ENCODE measurements at places on chromosomes 13 and 19. TPM values are rescaled to one million over a fixed set of nuclear protein-coding genes. Genes with fewer than 3 reads are reported as not detected.

Gene SHANK1
- not detected for total RNA-seq

Gene SIGLECL1
- total RNA-seq: not detected

Gene LILRB2
- total RNA-seq: not detected

Gene DAND5
- 0.21 TPM for total RNA-seq

Gene ADPRHL1
- total RNA-seq: 0.87 TPM

Gene KLF1
- not detected for total RNA-seq

Gene PSG11
- not detected for total RNA-seq

Gene METTL21C
- not detected for total RNA-seq

Gene PRDX2
- 267 TPM for total RNA-seq

Gene PTGER1
- 0.44 TPM for total RNA-seq

DNA sequence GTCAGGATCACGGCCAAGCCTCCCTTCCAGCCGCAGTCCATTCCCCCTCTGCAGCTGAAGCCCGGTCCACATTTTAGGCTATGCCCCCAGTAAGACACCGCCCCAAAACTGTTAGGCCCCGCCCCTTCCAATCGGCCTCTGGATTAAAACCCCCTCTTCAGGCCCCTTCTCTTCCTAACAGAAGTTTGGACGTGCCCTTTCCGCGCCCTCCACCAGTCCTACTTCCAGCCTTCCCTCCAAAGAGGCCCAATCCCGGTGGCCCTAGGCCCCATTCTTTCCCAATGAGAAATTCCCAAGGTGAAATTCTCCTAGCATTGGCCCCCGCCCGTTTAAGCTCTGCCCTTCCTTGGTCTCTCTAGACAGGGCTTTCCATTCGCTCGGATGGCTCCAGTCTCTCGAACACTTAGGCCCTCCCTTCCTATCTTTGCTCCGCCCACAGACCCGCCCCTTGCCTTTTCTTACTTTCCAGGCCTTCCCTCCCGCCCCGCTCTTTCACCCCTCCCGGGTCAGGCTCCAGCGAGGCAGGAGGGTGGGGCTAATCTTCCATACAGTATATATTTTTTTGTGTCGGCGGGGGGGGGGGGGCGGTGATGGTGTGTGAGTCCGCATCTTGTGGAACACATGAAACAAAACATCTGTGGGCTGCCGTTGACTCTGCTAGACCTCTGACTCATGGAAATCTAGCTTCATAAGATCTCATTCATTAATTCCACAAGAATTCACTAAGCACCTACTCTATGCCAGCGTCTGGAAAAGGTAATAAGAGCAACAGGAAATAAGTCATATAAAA is 13.6 kb downstream of the LTBP4 start:
- H3K27me3 ChIP-seq: no peaks in the 10 kb centered on the region
- peak; percentile 82 for DNase-seq
- H3K4me1 ChIP-seq: peaks cover 48% of the 10 kb centered on the region
- H3K27ac ChIP-seq: peak overlapping the region; percentile 94
- H3K36me3 ChIP-seq: peaks cover 4% of the 10 kb centered on the region

DNA sequence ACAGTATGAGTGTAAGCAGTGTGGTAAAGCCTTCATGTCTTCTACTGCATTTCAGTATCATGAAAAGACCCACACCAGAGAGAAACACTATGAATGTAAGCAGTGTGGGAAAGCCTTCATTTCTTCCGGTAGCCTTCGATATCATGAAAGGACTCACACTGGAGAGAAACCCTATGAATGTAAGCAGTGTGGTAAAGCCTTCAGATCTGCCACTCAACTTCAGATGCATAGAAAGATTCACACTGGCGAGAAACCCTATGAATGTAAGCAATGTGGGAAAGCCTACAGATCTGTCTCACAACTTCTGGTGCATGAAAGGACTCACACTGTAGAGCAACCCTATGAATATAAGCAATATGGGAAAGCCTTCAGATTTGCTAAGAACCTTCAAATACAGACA is 12.8 kb downstream of the ZNF844 start:
- no peaks in the 10 kb centered on the region for H3K4me1 ChIP-seq
- peaks cover 35% of the 10 kb centered on the region for H3K36me3 ChIP-seq
- H3K4me3 ChIP-seq: no peak overlapping the region
- no peak for DNase-seq

GRCh38 chr19:771332-771785 is 20.4 kb downstream of the MISP start:
- peaks cover 6% of the 10 kb centered on the region for H3K27me3 ChIP-seq
- H3K4me3 ChIP-seq: no peak overlapping the region
- H3K36me3 ChIP-seq: no peaks in the 10 kb centered on the region

- H3K27me3 ChIP-seq: peaks cover 5% of the 10 kb centered on the region
- no peak overlapping the region for H3K27ac ChIP-seq
- DNase-seq: no peak
- H3K36me3 ChIP-seq: no peaks in the 10 kb centered on the region
- H3K4me1 ChIP-seq: no peaks in the 10 kb centered on the region
These were observed 19.8 kb upstream of the SPART start for GRCh38 chr13:36366031-36366430.

DNA sequence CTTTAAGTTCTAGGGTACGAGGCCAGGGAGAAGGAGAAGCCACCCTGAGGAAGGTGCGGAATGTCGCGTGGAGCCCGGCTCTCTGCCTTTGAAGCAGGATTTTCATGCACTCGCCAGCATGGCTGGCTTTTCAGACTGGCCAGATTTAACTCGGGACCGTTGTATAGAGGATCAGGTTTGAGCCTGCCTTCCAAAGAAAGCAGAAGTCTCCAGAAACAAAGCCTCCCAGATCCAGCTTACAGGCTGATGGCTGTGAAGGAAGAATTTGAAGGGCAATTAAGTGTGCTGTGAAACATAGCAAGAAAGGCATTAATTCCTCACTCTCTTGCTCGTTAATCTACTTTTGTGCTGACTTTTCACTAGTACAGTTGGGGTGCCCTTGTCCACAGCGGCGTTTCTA is 140.2 kb downstream of the SOX1 start:
- no peak overlapping the region for H3K4me3 ChIP-seq
- H3K4me1 ChIP-seq: peaks cover 19% of the 10 kb centered on the region
- no peak for DNase-seq

DNA sequence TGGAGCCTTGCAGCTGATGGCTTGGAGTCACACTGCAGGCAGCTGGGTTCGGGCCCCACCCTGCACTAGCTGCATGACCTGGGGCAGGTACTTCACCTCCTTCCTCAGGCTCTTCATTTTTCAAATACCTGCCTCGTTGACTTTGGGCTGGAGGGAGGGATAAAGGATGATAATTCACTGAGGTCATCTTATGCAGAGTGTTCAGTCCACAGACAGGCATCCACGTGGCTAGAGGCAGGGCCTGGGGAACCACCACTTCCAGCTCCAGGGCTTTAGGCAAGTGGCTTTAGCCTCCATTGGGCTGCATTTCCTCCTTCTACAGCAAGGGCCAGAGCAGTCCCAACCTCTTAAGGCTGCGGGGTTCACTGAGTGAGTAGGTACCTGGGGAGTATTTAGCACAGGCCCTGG is 84.8 kb downstream of the SIPA1L3 start:
- H3K4me1 ChIP-seq: peaks cover 2% of the 10 kb centered on the region
- H3K4me3 ChIP-seq: no peak overlapping the region
- no peaks in the 10 kb centered on the region for H3K36me3 ChIP-seq
- DNase-seq: no peak
- H3K27ac ChIP-seq: no peak overlapping the region
- H3K27me3 ChIP-seq: no peaks in the 10 kb centered on the region

DNA sequence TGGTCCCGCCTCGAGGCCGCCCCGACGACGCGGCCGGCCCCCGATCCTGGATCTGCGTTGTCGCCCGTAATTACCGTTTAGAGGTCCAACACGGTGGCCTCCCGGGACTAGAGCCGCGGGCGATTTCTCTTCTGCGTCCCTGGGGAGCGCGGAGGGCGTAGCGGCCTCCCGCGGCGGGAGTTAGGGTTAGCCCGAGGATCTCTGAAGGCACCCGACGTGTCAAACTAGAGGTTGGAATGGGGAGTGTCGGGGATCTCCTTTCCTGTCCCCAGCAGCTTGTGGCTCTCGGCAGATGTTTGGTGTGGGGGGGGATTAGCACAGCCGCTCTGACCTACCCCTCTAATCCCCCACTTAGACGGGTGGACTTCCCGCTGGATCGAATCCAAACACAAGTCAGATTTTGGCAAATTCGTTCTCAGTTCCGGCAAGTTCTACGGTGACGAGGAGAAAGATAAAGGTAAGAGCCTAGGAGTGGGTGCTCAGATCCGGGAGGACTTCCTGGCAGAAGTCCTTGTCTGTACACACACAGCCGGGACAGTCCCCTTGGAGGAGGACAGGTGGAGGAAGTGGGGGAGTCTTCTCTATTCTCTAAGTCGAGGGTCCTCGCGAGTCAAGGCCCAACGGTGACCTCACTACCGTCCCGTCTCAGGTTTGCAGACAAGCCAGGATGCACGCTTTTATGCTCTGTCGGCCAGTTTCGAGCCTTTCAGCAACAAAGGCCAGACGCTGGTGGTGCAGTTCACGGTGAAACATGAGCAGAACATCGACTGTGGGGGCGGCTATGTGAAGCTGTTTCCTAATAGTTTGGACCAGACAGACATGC is 581 bp downstream of the CALR start:
- H3K27me3 ChIP-seq: no peaks in the 10 kb centered on the region
- H3K4me1 ChIP-seq: peaks cover 66% of the 10 kb centered on the region
- peak overlapping the region; percentile 97 for H3K27ac ChIP-seq

DNA sequence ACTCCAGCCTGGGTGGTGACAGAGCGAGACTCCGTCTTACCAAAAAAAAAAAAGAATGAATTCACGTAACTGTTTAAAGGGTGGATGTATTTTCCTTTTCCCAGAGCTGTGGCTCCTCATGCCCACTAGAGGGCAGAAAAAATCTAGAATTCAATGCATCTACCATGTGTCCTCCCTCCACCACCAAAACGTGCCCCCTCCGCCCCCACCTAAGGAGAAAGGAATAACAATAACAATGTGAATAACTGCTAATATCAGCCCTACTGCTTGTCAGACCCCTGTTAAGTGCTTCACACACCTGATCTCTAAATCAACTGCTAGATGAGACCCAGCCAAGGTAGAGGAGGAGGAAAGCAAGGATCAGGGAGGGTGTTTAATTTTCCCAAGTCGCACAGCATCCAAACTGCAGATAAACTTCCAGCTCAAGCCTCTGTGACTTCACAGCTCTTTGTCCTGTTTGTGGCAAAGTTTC is 20.2 kb upstream of the PNMA8B start:
- peak overlapping the region; percentile 55 for H3K27ac ChIP-seq
- H3K4me3 ChIP-seq: no peak overlapping the region
- H3K4me1 ChIP-seq: peaks cover 36% of the 10 kb centered on the region
- DNase-seq: peak; percentile 56
- H3K27me3 ChIP-seq: peaks cover 10% of the 10 kb centered on the region

DNA sequence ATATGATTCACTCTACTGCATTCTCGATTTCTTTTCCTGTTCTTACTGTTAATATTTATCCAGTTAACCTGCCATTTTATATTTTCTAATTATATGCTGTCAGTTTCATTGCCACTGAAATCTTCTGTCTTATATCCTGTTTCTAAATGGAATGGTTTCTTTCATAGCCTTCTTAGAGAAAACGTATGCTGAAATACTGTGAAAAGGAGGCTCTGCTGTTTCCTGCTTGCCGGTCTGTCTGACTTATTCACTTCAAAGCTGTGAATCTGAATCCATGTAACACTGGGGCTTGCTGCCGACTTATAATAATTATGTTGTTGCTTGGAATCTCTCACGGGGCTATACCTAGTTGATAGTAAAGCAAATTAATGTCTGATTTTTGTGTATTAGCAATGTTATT is 80.0 kb downstream of the GPR12 start:
- H3K4me1 ChIP-seq: no peaks in the 10 kb centered on the region
- no peak overlapping the region for H3K4me3 ChIP-seq
- no peak for DNase-seq
- H3K27ac ChIP-seq: no peak overlapping the region
- H3K27me3 ChIP-seq: peaks cover 7% of the 10 kb centered on the region

DNA sequence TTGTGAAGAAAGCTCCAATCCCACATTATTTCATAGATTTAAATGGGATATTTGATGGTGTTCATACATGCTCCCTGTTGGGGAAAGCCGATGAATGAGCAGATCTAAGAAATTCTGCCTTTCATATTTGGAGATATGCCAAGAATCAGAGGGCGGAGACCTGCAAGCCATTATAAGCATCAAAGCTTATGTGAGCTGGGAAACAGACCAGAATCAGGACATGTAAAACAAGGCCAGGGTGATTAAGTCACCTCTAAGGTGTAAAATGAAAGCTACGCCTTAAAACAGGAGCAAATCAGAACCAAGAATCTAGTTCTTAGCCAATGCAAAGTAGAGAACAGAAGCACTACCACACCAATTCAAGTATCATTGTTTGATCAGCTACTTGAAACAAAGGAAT is 392.4 kb downstream of the DCT start:
- H3K36me3 ChIP-seq: no peaks in the 10 kb centered on the region
- DNase-seq: no peak
- H3K27ac ChIP-seq: no peak overlapping the region

DNA sequence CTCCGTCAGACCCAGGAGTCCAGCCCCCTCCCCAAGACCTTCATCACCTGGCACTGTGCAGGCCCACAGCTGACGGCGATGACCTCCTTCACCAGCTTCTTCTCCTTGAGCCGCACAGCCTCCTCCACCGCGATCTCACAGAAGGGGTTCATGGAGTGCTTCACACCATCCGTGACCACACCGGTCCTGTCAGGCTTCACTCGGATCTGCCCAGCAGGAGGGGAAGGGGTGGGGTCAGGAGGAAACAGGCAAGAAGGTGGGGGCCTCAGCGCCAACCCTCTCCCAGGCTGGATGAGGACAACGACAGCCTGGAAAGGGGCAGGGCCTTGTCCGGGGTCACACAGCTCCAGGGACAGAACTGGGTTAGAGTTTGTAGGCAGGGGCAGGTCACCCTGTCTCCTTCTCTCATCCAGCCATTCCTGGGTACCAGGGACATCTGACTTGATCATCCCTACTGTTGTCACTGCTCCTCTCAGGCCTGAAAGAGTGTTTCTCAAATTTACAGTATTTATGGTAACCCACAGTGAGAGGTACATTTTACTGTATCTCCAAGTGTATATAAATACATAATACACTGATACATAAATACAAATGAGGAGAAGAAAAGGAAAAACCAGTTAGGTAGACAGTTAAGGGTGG is 12.0 kb downstream of the ETFB start:
- H3K27me3 ChIP-seq: no peaks in the 10 kb centered on the region
- H3K27ac ChIP-seq: peak overlapping the region; percentile 76
- H3K4me3 ChIP-seq: no peak overlapping the region
- DNase-seq: no peak
- peaks cover 36% of the 10 kb centered on the region for H3K36me3 ChIP-seq

DNA sequence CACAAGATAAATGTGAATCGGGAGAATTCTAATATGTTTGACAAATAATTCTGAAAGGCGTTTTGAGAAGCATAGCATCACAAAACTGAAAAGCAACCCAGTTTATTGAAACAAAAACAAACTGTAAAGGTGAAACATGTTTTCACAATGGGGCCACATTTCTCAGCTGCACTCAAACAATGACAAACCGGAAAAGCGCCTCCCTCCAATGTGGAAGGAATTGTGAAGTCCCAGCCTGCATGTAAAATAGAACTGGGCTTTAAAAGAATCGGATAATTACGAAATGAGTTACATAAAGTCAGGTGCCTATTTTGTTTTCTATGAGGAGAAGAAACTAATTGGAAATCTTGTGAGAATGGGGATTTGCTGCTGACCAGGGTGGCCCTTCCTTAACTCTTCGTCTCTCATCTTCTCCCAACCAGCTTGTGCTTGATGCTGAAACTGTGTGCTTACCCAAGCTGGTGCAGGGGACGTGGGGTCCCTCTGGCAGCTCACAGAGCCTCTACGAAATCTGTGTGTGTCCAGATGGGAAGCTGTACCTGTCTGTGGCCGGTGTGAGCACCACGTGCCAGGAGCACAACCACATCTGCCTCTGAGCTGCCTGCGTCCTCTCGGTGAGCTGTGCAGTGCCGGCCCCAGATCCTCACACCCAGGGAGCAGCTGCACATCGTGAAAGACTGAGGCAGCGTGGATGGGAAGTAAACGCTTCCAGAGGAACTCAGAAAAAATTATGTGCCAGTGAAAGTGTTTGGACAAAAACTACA is 109.4 kb downstream of the SACS start:
- H3K4me3 ChIP-seq: no peak overlapping the region
- H3K27me3 ChIP-seq: no peaks in the 10 kb centered on the region
- DNase-seq: no peak

Data from activated CD8-positive, alpha-beta T cell treated with anti-CD3 and anti-CD28 coated beads, Interleukin-2, amount 10 ng/mL, durations not matched to agents 7 days and 5 days (primary cell).